ENCODE measurements at places on chromosomes 1 and 21.

DNA sequence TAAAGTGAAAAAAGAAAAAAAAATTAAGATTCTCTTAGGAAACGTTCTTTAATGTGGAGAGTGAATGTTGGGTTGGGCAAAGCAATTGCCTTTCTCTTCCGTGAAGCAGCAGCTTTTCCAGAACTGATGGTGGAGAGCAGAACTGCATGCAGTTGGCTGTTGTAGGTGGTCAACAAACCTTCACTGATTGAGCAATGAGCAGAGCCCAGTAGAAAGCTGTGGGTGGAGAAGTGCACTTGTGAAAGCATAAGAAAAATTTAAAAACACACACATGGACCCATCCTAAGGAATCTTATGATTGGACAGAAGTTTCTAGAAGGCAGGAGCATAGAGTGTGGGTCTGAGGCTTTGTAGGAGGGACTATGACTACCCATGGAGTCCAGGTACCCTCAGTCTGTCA, 4.5 kb downstream of the PRELP start:
- DNase-seq: no peak

- no peak for DNase-seq
These were observed 17.3 kb downstream of the CHD5 start for GRCh38 chr1:6162773-6163172.

DNA sequence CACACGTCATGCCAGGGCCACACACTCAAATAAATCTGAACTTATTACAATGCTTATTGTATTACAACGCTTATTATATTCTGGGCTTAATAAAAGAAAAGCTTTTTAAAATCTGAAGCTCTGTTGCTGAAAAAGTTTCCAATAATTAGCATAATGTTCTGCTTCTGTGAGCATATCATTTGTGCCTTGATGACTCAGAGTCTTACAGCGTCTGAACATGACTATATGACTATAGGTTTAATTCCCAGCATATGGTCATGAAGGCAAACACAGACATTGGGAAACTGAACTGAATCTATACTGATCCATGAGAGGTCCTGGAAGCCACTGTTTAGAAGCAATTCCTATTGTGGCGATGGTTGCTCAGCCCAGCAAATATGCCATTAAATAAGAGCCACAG, 66.3 kb downstream of the SIM2 start:
- no peak for DNase-seq

- peak; percentile 17 for DNase-seq
These were observed 19.8 kb downstream of the COL6A2 start for GRCh38 chr21:46117586-46118315.

GRCh38 chr1:153396461-153396860, 5.6 kb upstream of the S100A8 start:
- DNase-seq: no peak

DNA sequence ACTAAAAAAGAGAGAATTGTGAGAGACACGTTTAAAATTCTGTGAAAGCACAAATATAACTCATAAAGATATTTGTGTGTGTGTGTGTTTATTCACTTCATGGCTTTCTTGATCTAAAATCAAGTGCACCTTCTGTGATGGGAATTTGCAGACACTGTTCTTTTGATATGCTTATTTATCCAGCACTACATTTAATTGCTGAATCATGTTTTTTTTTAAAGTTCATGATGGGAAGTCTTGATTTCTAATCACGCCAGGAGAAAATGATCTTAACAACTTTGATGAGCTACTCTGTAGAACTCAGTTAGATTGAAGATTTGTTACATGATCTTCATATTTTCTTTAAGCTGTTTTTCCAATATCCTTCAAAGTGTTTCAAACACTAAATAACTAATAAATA, 35.0 kb downstream of the KCNT2 start:
- DNase-seq: no peak

DNA sequence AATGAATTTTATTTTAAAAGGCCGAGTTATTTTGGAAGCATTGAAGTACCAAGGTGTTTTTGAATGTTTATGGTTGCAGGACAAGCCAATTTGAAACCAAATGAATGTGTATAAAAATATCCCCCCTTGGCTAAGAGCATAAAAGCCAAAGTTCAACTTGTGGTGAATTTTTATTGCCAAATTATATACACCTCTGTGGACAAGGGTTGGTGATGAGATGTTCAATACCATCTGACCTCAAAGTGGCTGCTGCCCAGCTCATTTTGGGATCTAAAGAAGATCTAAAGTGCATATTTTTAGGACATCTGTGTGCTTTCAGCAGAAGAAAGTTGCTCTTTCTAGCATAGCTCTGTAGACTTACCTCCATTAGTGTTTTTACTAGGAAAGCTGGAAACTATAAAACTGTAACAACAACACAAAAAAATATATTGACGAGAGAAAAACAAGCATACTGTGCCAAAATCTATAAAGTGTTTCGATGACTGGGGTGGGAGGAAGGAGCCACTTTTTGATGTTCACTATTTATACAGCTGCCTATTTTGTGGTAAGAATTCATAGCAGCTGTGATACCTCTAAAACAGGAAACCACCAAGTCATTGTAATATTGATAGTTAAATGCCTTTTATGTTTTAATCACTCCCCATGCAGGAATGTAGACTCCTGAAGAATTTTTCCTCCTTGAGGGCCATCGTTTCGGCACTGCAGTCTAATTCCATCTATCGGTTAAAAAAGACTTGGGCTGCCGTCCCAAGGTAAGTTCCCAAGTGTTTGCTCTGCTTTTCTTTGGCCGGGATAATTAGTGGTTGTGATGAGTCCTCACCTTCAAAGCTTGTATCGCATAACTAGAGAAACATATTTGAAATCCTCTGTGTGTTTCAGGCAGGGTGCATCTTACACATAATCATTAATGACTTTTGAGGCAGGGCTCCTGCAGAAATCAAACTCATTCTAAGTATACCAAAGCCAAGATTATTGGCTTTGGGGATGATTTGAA, 83.2 kb downstream of the RGL1 start:
- DNase-seq: no peak

DNA sequence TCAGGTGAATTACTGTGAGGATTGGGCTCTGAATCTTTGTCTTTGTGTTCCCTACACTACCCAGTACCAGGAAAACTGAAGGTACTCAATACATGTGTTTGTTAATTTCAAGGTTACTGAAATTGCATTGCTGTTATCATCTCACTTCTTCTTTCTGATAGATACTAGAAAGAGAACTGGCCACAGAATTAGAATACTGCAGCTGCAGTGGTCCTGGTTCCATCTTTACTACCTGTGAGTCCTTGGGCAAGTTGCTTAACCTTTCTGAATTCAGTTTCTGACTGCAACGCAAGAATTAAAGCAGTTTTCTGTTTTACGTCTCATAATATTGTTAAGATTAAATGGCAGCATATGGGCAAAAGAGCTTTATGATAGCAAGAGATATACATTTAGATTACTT, 263.5 kb downstream of the LMO4 start:
- no peak for DNase-seq

GRCh38 chr1:170881268-170882265, 53.8 kb upstream of the MROH9 start:
- no peak for DNase-seq

- no peak for DNase-seq
These were observed 55.5 kb upstream of the CNN3 start for GRCh38 chr1:94982398-94982797.

DNA sequence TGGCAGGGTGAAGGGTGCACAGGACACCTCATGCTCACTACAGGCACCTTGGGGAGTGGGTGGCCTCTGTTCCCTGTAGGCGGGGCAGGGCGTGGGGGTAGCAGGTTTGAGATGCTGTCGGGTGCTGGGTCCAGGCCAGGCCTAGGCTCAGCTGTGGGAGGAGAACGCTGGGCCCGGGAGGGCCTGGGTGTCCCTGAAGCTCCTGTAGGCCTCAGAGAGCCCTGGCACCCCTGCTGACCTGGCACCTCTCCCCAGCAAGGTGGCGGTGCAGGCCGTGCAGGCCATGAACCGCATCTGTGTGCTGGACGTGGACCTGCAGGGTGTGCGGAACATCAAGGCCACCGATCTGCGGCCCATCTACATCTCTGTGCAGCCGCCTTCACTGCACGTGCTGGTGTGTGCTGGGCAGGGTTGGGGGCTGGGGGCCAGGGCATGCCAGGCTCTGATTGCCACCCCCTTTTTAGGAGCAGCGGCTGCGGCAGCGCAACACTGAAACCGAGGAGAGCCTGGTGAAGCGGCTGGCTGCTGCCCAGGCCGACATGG, 2.5 kb upstream of the GJC2 start:
- DNase-seq: no peak

DNA sequence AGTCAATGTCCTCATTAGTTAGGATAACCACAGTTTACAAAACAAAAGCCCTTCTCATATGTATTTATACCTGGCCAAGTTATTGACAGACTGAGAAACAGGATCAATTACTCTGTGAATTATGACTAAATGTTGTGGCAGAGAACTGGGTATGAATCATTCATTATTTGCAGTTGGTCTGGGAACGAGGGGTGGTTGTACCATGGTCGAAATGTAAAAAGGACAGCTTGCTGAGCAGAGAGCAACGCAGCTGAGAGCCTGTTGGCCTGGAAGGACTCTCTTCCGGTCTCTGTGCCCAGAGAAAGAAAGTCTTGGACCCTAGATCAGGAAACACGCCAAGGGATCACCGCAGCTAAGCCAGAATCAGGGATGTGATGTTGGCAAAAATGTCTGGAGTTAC, 169.6 kb downstream of the DISC1 start:
- DNase-seq: no peak

GRCh38 chr1:164560121-164560541, 1.1 kb downstream of the PBX1 start:
- no peak for DNase-seq

DNA sequence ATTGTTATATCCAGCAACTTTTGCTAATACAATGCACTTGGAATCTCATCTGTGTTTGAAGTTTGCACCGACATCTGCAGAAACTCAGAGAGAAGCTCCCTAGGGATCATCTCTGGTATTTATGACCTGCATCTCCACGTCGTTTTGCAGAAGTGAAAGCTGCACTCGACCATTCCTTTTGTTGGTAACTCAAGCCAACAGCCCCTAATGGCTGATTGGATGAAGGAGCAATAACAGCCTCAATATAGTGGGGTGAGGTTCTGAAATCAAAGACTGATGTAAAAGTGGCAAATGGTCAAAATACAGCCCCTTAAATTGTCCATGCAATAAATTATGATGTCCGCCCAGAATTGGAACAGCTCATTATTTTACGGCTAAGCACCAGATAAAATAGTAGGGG, 344.2 kb upstream of the KAZN start:
- DNase-seq: no peak

DNA sequence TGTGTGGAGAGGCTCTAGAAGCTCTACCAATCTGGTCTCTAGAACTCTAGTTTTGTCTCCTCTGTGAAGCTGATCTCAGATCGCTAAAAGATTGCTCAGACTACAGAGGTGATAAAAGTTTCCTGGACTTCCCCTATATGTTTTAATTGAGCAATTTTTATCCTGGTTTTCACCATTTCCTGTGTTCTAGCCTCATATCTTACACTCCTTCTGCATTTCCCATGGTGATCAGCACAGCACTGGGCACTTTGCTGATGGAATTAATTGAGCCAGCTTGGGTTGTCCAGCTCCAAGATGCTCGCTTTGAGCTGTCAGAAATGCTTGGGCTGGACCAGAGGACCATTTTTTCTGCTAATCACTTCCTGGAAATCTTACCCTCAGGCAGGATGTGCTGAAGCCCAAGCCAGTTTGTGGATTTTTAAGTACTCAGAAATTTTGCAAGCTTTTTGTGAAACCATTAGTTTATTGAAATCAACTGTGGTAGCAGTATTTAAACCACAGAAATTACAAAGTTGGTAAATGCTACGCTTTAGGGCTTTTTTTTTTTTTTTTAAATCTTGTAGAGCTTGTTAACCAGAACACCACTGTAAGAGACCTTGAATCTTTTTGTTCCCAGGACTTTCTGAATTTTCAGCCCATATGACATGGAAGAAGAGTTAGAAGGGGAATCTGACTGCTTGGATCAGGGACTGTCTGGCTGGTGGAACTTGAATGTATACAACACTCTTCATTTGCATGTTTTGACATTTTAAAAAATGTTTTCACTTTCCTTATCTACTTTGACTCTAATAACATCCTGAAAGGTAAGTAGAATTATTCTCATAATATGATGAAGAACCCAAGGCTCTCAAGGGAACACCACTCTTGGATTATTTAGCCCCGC, 28.4 kb downstream of the CD48 start:
- DNase-seq: no peak

- DNase-seq: no peak
These were observed 30.5 kb upstream of the NFIA start for GRCh38 chr1:61051719-61052394.

- DNase-seq: no peak
These were observed 22.4 kb downstream of the DEGS1 start for GRCh38 chr1:224205438-224205840.

DNA sequence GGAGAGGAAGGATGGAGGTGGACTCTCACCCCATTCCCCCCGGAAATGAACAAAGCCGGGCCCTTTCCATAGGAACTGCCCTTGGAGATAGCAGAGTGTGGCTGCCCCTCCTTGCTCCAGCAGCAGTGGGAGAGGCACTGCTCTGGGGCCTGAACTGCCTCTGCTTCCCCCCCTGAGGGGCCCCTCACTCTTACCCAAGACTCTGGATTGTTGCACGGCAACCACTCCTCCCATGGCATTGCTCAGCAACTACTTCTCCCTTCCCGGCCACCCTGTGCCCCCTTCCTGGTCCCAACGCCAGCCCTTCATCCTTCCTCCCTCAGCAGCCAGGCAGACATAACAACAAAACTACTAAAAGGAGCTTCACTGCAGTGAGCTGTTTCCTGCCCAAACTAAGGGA, 3.0 kb upstream of the ACKR1 start:
- no peak for DNase-seq

- no peak for DNase-seq
These were observed 14.4 kb downstream of the S100PBP start for GRCh38 chr1:32831878-32832277.

DNA sequence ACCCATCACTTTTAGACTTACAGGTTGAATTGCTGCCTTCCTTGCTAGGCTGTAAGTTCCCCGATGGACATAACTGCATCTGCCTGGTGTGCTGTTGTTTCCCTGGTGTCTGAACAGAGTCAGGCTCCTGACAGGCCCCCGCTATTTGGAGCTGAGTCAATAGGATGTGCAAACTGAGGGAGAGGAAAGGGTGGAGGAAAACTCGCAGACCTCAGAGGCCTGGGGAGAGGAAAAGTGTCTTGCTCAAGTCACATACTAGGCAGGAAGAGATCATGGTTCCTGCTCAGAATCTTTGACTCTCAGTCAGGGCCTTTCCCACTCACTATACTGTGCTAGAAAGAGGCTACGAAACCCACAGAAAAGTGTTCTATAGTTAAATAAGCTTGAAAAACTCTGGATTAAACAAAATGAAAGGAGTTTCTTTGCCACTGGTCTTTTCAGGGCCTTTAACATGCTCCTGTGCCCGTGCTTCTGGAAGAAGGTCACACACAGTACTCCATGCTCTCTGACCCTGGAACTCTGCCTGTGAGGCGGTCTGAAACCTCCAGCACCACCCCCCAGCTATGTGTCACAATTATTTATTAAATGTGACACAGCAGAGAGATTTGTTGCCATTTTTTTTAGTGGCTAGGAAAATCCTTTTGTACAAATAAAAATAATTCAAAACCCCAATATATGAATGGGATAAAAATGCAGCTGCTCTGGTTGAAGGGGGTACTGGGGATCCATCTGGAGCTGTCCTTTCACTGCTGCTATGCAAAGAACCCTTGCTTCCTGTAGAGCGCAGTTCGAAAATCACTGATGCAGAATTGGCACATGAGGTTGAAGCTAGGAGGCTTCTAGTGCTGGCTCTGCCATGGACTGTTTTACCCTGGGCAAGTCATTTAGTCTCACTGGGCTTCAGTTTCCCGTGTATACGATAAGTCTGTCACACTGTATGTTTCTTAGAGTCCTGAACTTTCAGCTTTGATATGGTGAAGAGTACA, 20.1 kb upstream of the CDCP2 start:
- DNase-seq: no peak

All from GM12892 (cell line).